ENCODE measurements at places on chromosomes 1 and 21.

GRCh38 chr1:239025223-239025622, 361.1 kb upstream of the CHRM3 start:
- no peak for DNase-seq

DNA sequence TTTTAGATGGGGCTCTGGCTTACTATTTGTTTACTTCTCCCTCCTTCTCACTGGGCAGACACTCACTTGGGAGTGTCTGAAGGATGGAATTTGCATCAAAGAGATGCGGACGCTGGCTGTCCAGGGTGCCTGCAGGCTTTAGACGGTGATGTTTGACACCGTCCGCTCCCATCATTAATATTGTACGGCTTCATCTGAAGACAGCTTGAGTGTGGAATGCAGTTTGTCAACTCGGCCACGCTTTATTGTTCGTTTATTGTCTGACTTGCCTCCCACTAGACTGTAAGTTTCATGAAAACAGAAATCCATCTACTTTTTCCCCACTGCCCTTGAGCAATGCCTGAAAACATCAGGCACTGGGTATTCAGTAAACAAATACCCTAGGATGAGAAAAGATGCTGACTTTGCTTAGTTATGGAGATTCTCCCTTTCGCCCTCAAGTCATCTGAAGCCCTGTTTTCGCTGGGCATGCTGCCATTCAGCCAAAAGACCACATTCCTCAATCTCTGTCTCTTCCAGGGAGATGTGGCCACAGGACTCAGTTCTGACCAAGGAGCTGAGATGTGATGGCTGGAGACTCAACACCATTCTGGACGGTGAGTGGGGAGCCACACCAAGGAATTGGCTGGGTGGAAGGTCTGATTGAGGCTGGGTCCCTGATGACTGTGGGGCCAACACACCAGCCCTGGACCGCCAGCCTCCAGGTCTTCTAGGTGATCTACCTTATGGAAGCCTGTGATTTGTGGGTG, 87.6 kb downstream of the BCAR3 start:
- no peak for DNase-seq

GRCh38 chr1:226047495-226047894, 15.0 kb upstream of the H3-3A start:
- DNase-seq: no peak

DNA sequence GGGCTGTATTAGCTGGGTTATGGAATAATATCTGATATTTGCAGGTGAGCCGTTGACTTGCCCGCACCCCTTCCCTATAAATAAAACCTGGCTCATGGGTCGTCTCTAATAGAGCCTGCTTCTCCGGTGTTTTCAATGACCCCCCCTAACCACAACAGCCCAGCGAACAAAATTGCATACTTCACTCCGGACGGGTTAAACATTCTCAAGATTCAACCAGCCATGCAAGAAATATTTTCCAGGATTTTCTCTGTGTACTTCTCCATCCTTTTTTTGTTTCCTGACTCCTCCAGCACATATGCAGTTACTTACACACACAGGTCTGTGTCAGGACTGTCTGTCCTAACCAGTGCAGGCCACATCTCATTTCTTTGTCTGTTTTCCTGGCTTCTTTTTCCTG, 267.7 kb downstream of the ZNF648 start:
- no peak for DNase-seq

DNA sequence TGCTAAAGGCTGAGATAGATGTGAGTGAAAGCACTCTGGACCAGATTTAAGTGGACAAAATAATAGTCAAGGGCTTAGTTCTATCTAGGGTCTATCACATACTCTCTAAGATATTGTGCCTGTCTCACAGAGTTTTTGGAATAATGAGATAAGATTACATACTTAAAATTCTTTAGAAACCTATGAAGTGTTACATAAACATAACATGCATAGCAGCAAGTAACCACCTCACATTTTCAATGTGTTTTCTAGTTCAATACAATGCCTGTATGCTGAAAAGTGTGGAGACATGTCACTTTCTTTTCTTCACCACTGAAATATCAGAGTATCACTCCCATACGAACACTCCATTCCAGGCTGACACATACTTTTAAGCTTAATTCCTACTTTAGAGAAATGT, 16.2 kb downstream of the SDCCAG8 start:
- DNase-seq: no peak

- DNase-seq: no peak
Measured at GRCh38 chr1:244796719-244797406, 38.6 kb upstream of the COX20 start.

DNA sequence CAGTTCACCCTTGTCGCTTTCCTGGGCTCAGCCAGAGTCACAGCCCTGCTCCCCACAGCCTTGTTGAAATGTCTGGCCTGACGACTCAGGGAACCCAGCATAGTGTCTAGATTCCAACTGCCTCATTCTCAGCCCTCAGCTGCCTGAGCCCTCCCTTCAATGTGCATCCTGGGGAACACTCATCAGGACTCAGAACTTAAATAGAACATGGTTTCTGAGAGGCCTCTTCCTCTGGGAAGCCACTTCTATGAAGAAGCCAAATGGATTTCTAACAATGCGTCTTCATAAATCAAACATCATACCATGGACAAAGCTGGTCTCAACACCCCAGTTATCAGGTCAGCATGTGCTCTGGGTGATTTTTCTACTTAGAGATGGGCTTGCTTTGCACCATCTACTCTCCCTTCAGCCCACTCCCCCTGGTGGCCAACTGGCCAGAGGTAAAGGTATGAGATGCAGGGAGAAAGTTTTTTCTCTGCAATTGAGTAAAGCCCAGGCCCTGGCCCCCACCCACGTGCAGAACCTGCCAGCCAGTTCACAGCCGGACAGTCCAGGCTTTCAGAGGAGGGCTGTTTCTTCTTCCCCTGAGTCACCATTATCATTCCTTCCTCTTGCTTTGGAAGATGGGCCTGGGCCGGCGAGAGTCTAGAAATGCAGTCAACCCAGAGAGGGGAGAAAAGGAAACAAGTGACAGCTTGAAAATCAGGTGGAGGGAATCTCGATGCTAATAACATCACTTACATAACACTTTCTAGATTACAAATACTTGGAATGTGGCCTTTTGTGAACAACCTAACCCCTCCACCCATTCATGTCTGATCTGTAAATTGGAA, 32.1 kb downstream of the CD244 start:
- peak; percentile 64 for DNase-seq

- no peak for DNase-seq
Measured at GRCh38 chr1:178688244-178688643, 36.8 kb upstream of the RALGPS2 start.

DNA sequence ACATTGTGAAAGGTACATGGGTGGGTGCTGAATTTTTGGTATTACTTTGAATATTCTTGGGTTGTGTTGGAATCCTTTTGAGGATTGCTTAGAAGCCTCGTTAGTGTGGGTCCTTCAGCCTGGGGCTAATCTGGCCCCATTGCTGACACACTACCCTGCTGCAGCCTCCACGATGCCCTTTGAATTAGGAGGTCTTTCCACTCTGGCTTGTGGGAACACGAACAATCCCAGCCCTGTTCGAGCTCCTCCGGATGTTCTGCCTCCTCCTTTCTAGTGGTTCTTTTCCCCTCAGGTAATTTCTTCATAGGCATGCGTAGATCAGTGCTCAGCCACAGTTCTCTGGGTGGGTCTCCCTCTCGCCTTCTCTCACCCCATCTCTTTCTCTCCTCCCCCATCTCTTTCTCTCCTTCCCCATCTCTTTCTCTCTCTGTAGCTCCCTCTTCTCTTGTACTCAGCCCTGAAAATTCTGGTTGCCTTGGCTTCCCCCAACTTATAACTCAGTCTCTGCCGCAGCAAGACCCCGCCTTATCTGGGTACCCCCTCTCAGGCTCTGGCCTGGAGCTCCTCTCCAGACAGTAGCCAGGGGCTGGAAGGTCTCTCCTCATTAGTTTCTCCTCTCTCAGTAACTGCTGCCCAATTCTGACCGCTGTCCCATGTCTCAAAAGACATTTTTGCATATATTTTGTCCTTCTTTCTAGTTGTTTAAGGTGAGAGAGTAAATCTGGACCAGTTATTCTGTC, 46.0 kb upstream of the SLC19A1 start:
- DNase-seq: no peak

DNA sequence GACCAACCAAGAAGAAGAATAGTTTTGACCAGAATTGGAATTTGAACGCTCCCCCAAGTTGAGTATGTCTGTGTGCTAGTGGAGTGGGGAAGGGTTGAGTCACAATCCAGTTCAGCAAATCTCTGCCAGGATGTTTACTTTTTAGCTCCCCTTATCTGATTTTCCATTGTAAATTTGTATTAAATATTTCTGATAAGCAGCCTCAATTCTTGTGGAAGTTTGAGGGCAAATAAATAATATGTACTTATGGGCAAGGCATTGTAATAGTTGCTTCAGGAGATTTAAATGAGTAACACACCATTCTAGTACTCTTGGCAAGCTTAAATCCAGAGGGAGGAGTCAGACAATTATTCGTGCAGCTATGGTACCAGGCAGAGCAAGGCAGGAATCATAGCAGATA, 14.4 kb downstream of the CXADR start:
- DNase-seq: no peak

GRCh38 chr1:192357924-192358323, 41.1 kb downstream of the RGS21 start:
- no peak for DNase-seq

DNA sequence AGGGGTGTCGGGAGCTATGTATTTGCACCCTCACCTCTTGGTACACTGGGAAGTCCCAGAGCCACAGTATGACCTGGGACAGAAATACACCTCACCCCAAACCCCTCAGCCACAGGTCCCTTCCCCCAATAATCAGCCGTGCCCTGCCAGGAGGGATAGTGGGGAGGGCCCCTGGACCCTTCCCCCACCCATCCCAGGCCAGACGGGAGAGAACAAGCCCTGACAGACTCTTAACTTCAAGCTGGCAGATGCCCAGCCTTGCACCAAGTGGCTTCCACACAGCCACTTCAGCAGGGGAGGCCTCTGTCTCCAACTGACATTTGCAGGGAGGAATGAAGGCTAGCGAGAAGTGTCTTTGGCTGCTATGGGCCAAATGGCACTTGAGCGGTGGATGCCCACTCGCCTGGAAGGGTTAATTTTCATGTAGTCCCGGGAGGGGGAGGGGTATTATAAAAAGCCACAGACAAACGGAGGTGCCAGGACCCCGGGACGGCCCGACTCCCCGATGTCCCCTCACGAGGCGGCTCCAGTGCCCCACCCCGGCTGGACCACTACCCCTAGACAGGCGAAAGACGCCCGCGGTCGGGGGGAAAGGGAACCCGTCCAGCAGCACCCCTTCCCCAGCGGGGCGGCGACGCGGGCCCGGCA, 495 bp downstream of the SYNC start:
- no peak for DNase-seq

GRCh38 chr1:77424236-77424635, 142.4 kb downstream of the AK5 start:
- DNase-seq: no peak

DNA sequence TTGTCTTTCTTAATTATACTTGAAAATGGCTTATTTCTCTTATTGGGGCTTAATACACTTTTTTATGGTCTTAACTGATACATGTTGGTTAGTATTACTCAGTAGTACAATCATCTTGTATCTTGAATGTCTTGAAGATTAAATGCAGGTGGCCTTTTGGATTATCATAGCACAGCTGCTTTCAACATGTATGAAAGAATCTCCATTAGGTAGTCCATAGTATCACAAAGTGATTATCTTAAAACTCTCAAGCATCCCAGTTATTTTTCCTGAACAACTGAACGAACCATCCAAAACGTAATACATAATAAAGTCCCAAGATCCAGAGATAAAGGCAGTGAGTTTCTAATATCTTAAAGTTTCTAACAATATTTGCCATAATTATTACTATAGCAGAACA, 51.7 kb upstream of the MYOCOS start:
- DNase-seq: no peak

DNA sequence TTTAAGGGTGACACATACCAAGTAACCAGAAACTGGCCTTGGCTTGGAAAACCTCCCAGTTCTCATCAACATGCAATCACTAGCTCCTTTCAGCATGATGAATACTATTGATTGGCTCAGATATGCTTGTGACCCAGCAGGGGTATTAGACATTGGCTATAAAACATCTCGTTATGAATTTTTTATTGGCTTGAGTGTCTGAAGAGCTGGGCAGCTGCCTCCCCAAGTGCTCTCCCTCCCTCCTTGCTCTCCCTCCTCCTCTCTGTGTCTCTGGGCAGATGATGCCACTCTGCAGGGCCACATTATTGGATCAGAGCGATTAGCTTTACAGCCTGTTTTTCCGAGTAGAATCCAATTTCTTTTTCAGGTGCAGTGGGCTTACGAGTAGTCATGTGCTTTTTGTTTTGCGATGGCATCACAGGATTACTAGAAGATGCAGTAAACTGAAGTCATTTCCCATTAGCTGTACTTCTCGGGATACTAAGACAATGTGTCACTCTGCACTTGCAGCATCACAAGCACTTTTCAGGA, 79.3 kb upstream of the ATF3 start:
- no peak for DNase-seq

- no peak for DNase-seq
Measured at GRCh38 chr1:82948386-82948785, 1050.5 kb downstream of the TTLL7 start.

DNA sequence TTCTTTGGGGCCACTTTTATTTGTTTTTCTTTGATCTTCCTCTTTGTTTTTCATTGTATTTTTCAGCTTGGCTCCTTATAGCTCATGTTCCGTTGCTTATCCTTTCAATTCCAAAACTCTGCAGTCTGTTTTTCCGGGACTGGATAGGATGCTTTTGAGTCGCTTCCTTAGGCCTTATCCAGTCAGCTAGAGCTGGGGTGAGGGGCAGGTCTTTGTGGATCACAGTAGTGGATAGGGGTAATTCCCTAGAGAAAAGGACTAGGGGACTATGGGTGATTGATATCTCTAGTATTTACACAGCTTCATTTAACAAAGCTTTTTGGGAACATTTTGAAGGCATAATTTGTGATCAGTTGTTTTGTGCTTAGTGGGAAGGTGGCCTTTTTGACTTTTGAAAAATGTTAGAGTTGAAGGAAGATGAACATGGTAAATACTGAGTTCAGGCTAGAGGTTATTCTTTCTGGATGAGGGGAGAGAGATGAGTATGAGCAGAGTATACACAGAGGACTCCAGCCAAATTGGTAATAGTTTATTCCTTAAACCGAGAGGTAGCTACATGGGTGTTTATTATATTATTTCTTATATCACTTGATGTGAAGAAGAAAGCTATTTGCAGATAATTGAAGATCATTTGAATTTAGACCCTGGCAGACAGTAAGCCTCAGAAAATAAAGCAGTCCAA, 22.5 kb downstream of the CEP350 start:
- DNase-seq: no peak

GRCh38 chr1:80917225-80917624, 883.5 kb upstream of the ADGRL2 start:
- no peak for DNase-seq

- no peak for DNase-seq
Measured at GRCh38 chr1:36494971-36495370, 12.3 kb upstream of the CSF3R start.

DNA sequence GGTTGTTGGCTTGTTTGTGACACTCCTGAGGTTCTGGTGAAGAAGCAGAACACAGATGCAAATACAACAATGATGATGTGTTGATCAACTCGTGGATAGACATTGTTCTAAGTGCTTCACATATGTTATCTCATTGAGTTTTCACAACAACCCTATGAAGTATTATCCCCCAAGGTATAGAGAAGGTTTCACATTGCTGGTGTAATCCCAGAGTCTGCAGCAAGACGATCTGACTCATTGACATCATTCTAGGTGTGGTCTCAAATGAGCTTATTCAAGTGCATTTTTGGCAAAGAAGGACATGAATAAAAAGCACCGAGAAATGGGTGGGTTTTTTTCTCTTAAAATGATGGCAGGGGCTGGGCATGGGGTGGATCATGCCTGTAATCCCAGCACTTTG, 64.1 kb upstream of the SCAF4 start:
- DNase-seq: no peak
